ENCODE measurements at places on chromosomes 7 and 10.

DNA sequence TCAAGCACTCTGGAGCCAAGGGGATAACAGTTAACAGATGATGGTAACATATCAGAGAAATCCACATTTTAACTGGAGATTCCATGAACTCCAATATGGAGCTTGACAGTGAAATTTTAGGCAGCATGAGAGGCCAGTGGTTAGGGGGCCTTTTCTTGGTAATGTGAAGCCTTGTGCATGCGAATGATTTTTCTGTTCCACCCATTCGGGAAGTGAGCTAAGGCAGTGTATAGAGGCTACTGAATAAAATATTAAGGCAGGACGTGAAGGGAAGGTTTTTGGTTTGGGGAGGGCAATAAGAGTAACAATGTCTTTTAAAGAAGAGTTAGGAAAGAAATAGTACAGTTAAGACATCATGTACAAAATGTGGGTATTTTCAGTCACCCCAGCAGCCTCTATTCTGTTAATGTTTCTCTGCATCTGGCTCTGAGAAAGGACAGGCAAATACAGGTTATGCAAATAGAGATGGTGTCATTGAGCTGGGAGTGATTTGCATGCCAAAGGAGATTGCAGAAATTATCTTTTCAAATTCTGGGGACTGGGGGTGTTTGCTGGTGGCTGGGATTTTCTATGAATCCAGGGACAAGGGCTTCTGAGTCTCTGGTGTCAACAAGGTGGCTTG, 6.8 kb upstream of the TAS2R60 start:
- no peak for DNase-seq

GRCh38 chr10:113187063-113187777, 237.2 kb downstream of the TCF7L2 start:
- no peak for DNase-seq

GRCh38 chr10:71237843-71238623, 25.7 kb downstream of the UNC5B start:
- DNase-seq = no peak

GRCh38 chr10:11569471-11569870, 42.0 kb downstream of the USP6NL start:
- no peak for DNase-seq

DNA sequence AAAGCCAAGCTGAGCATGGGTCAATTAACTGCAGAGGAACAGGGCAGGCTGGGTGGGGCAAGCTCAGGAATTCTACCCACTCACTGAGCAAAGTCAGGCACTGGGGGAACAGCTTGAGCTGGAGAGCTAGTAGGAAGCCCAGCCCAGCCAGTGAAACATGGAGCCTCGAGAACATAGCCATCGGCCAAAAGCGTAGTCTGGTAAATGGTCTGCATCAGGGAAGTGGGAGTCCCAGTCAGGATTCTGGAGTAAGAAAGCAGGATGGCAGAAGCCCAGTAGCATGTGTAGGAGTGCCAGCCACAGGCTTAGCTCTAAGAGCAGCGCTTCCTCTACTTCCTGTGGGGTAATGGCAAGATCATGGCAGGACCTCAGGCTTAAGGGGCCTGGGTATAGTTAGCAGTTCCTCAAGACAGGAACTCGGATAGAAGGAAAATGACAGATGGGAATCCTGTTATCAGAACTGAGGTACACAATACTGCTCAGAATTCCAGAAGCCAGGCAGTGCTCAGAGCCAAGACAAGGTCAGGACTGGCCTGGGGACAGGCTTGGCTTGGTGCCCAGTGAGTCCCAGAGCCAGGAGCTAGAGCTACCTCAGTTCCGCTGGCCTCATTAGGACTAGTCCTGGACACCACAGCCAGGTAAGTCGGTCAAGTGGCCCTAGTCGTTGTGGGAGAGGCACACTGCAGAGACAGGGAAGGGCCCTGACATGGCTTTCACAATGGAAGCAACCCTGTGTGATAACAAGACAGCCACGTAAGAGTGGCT, 65.4 kb upstream of the MXI1 start:
- DNase-seq = no peak

DNA sequence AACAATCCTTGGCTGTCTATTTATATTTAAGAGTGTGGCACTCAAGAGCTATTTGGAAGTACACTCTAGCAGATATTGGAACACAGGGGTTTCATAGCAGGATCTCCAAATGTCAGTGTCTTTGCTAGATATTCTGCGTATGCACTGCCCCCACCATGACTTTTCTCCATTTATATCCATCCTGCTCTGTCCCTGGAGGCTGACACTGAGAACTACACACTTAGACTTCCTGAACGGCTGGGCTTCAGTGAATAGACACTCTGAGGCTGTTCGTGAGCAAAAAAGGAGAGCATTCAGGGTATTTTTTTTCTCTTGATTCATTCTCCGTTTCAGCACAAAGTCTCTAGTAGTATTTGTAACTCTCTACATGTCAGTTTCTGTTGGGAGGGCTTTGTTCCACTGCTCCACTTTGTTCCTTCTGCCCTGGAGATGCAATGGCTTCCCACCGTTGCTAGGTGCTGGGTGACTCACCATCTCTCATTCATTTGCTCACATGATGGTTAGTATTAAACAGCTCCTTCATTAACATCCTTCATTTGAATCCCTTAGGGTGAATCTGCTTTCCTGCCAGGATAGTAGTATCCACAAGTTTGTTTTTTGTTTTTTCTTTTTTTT, 155.9 kb upstream of the SLC13A1 start:
- no peak for DNase-seq

GRCh38 chr7:12929476-12930140, 242.2 kb downstream of the ARL4A start:
- DNase-seq = no peak

GRCh38 chr10:133048926-133049325, 38.8 kb upstream of the ADGRA1 start:
- DNase-seq = no peak

GRCh38 chr10:122376364-122376961, 2.0 kb downstream of the PLEKHA1 start:
- no peak for DNase-seq

DNA sequence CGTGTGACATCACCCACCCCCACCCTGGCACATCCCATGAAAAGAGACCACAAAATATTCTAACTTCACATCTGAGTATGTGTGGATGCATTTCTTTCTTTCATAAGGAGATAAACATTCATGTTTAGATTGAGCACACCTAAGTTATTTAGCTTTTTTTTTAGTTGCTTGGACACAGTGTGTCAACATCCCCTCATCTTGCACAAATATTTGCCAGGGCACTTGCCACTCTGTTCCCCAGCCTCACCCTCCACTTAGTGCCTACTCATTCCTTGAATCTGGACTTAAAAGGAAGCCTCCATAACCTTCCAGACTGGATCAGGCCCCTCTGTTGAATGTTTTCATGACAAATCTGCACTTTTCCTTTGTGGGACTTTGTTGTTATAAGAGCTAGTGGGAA, 338.9 kb upstream of the IGFBP3 start:
- no peak for DNase-seq

- peak; percentile 91 for DNase-seq
Observed at GRCh38 chr7:70614237-70615045, 517.5 kb upstream of the GALNT17 start.

DNA sequence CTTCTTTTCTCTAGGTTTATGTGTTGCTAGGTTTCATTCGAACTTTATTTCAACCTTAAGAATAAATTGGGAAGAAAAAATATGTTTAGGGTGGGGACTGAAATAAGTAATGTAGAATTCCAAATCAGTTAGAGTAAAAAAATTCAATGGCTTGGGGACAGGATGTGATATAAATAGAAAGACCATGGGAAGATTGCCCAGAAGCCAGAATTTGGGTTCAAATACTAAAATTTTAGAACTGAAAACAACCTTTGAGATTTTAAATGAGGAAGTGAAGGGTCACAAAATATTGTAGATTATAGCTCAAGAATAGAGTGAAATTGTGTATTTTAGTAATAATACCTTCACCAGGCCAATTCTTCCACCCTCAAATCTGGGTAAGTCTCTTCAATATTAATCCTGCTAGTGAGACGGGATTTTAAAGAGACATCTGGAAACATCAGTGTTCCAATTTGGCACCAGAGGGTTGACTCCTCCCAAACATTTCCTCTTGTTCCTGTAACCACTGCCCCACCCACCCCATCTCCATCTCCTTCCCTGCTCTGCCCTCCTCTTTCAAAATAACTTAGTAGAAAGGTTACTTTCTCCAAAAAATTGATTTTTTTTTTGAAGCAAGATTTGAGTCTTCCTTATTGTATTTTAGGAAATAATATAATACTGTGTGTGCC, 51.3 kb upstream of the FAM3C start:
- DNase-seq = no peak

GRCh38 chr7:71389976-71390375, 258.0 kb downstream of the GALNT17 start:
- DNase-seq = no peak

GRCh38 chr10:85045046-85045445, 716.7 kb downstream of the CCSER2 start:
- DNase-seq = peak; percentile 38

DNA sequence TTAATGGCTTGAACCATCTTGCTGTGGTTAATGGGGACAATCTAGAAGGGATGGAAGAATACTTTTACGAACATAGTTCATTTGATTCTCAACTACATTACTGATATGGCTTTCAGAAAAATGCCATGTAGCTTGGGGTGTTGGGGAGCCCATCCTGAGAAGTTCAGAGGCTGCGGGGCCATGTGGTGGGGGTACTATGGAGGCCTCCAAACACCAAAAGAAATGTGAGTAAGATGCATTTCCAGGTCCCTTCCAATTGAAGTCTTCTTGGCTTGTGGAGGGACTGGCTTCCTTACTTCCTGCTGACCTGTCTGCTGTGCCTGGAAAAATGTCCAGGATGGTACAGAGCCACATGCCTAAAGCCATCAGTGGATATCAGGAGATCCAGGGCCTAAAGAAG, 1.6 kb upstream of the MBL2 start:
- no peak for DNase-seq

GRCh38 chr7:106080300-106080987, 31.7 kb downstream of the SYPL1 start:
- no peak for DNase-seq

DNA sequence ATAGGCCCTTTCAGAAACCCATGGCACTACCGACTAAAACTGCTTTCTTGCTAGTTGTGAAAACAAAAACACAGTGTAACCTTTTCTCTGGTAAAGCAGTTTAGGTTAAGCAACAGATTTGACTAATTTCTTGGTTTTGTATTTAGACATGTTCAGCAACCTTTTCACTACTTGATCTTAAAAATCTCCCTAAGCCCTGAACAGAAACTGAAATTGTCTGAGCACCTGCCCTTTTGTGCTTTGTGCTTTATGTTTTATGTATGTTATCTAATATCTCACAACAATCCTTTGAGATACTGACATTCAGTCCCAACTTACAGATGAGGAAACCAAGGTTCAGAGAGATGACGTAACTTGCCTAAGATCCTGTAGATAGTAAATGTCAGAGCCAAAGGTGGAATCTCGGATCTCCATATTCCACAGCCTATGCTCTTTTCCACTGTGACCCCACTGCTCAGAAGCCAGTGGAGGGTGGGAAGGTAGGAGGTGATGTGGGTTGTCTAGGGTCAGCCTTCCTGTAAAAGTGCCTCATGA, 146.6 kb downstream of the LCOR start:
- DNase-seq = no peak

GRCh38 chr7:3140834-3141233, 97.2 kb upstream of the CARD11 start:
- no peak for DNase-seq

DNA sequence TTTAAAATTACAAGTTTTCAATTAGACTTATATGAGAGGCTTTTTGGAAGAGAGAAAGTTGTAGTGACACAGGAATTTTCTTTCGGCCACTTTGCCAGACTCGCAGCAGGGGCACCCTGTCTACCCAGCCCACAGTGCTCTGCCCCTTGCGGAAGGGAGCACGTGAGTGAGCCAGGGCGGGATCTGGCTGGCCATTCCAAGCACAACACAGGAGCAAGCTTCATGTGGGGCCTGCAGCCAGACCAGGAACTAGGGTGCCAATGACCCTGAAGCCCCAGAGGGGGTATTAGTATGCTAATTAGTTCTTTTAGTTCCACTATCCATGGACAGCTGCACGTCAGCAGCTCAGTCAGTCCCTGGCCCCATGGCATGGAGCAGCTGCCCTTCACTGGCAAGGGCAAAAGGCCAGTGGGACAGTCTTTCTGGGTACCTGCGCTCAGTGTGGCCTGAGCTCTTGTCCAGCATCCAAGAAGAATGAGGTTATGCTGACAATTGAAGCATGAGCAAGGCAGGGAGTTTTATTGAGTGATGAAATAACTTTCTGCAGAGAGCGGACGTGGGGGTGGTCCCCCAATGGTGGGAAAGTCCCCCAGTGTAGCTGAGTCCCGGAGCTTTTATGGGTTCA, 251.1 kb upstream of the CSTF2T start:
- no peak for DNase-seq

DNA sequence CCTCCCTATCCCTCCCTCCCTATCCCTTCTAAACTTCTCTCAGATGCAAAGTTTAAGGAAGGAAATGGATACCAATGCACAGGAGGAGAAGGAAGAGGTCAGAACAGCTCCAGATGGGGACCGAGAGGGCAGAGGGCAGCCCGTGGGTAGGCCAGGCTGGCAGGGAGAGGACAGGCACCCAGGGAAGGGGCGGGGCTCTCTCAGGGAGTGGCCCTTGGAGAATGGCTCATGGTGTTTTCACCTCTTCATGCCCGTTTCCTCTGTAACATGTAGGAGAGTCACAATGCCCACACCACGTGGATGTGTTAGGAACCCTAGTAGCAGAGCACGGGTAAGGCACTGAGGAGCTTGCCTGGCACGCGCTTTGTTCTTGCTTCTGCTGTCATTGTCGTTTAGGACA, 264.5 kb downstream of the CELF2 start:
- no peak for DNase-seq

GRCh38 chr10:43946445-43946844, 297.8 kb upstream of the ZNF32 start:
- no peak for DNase-seq

DNA sequence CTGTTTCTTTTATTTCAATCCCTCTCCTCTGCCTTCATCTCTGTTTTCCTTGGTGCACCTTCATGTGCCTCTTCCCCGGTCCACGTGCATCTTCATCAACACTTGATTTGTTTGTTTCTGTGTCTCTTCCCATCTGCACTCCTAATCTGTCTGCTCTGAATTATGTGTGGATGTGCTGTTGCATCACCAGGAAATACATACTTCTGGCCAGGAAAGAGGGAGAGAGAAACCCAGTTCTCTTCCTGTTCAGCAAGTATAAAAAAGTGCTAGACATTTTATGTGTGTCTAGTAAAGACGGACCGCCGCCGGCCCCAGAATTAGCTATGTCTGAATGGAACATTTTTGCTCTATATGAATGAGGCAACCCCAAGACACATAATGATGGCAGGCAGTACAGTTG, 93.8 kb downstream of the CALD1 start:
- DNase-seq = no peak

DNA sequence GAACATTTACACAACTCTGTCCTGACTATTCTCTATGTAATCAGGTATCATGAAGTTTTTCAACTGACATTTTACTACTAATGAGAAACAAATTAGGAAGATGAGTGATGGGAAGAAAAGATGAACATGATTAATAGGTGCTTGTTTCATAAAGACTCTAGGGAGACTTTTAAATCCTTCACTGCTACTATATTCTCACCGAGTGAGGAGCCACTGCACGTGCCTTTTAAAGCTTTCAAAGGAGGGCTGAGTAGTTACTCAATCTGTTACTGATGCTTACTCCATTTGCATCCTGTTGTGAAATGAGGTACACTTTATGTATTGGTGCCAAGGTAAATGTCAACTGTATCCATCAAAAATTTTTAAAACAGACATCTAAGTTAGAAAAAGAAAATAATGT, 1.3 kb upstream of the COMMD3 start:
- DNase-seq = no peak

Data from NCI-H2171 (cell line).